Amygdala (tissue), 56 donors: ENCODE measurements at places on chromosomes 6 and 20.

GRCh38 chr6:42898891-42899361 lies 16.9 kb upstream of the PTCRA start:
- peak; percentile 42 for DNase-seq

DNA sequence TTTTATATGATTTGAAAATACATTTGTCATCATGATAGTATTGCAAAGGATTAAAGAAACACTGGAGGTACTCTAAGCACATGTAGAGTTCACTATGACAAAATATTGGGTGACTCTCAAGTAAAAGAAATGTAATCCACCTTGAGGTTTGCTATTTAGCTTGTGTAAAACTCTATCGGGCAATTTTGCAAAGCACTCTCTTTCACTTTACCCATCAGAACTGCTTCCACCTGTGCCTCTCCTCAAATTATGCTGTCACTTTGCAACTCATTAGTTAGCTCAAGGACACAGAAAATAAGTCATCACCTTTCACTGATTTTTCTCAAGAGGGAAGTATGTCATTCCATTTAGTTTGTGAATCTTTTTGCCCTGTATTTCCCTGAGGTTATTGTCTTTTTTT lies 14.0 kb downstream of the TRDN start:
- no peak for DNase-seq

DNA sequence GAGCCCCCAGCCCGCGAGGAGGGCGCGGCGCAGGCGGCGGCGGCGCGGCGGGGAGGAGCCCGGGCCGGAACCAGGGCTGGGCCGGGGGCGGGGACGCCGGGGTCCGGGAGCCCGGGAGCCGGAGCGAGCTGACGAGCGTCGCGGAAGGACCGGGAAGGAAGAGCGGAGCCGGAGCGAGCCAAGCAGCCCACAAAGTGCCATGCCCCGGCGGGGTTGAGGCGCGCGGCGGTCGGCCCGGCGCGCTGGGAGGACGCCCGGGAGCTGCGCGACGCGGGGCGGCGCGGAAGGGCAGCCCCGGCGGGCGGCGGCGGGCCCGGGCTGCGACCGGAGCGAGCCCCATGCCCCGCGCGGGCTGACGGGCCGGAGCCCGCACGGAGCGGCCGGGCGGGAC lies 289 bp downstream of the FOXP4 start:
- DNase-seq = no peak

DNA sequence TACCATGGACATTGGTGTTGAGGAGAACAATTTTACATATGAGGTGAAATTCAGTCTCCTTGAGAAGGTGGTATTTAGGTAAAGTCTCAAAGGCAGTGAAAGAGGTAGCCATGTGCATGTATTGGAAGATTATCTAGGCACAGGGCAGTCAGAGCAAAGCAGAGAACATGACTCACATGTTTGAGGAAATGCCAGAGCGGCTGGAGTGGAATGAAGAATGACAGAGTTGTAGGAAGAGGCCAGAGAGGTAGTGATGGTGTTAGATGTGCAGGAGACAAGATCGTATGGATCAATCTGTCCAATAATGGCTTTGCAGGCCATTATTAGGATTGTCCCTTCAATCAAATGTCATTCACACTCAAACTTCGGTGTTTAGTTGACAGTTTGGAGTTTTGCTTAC lies 449.4 kb upstream of the PTCHD4 start:
- DNase-seq = no peak

- DNase-seq = no peak
Observed at GRCh38 chr20:21303872-21304586, 898 bp downstream of the XRN2 start.

DNA sequence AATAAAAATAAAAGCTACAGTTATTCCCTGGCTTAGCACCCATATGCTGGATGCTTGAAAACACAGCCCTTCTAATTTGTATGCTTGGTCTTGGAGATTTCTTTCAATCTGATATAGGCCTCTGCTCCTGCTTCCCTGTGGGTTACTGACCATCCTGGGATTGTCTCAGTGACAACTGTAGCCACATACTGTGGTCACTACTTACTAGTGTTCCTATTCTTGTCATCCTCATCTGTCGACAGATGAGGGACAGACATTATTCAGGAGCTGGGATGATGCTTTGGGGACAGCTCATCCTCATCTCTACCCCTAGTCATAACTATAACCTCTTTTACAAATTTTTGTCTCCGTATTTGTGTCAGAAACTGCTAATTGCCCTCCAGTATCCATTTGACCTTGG lies 388.9 kb upstream of the MAP3K7 start:
- DNase-seq = no peak

GRCh38 chr20:32480371-32481241 lies 104.5 kb downstream of the NOL4L start:
- no peak for DNase-seq

GRCh38 chr6:154276810-154277628 lies 79.6 kb downstream of the IPCEF1 start:
- DNase-seq = no peak

DNA sequence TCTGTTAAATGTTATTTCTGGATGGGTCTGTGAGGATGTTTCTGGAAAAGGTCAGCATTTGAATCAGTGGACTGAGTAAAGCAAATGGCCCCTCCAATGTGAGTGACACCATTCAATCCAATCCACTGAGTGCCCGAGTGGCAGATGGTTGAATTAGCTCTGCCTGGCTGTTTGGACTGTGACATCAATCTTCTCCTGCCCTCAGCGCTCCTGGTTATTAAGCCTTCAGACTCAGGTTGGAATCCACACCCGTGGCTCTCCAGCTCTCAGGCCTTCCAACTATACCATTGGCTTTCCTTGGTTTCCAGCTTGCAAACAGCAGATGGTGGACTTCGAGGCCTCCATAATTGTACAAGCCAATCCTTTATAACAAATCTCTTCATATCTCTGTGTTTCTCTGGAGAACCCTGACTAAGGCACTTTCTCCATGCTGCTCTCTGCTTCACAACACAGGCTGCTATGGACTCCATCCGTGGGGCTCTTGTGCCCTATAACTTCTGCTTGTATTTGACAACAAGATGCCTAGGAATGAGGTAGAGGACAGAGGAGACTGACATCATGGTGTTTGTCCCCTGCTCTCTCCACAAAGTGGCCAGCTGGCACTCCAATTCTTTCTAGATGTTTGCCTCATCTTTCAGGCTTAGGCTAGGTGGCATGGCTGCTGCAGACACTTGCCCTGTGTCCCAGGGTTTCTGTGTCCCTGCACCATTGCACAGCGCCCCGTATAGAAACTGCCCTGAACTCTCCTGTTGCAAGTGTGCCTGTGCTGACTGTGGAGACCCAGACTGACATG lies 4.8 kb upstream of the CSTL1 start:
- DNase-seq = no peak

DNA sequence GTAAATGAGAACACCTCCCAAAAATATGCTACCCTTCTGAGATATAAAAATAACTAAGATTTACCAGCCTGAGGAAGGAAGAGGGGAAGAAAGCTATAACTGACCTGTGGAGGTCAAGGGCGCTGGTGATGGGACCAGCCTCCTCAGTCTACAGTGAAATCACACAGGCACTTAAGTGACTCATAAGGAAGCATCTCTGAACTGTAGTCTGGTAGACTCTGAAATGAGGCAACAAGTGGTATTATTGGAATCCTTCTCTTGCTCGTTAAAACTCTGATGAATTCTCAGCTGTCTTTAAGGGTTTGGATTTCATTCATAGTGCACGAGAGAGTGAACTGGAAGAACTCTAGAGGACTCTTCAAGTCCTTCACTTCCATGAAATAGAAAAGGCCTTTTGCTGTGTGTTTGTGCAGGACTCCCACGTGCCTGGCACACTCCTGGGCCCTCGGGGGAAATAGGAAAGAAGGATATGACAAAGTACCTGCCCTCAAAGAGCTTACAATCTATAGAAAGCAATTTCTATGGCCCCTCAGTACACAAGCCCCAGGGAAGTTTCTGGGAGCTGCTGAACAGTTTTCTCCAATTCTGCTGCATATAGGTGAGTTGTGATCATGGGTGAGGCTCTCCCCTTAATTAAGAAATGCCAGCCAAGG lies 231.8 kb upstream of the RREB1 start:
- no peak for DNase-seq

GRCh38 chr6:159602431-159603041 lies 90.5 kb downstream of the SOD2 start:
- DNase-seq = no peak

DNA sequence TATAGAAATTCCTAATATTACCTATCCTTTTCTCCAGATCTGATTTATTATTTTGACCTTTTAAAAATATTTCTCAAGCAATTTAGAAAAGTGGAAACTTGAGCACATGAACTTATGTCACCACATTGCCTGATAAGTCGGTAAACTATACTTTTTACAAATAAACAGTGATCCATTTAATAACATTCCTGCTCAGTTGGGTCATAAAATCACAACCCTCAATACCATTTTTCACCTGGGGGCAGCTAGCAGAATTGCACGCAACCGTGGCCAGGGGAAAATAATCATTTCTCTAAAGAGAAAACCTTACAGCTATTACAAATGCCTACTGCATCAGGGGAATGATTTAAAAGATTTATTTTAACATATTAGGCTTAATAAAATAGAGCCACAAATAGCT lies 614.5 kb downstream of the PHF3 start:
- no peak for DNase-seq

- DNase-seq = no peak
Observed at GRCh38 chr20:2244993-2245392, 50.8 kb upstream of the TGM3 start.

DNA sequence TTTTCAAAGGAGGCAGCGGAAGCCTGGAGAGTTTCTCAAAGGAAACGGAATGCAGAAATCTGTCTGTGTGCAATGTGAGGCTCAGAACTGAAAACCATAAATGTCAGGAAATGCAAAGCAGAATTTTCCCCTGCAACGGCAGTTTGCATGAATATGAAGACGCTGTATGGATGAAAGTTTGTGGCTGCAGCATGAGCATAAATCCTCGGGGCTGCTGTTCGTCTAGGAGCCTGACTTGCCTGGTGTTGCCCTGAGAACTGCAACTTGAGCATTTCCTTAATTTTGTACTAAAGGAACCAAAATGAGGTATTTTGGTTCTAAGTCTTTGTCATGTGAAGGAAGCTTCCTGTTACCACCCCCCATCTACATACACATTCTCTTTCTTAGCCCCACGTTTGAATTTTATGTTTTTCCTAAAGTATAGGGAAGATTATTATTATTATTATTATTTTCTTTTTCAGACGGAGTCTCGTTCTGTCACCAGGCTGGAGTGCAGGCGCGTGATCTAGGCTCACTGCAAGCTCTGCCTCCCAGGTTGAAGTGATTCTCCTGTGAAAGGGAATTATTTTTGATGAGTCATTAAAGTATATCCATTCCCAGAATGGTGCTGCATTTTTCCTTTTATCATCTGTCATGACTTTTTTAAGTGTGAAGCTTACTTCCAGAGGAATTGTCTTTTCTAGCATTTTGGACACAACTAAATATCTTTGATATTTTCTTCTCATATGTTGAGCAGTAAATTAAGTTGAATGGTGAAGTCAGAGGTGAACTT lies 33.1 kb downstream of the MTHFD1L start:
- DNase-seq = no peak

- no peak for DNase-seq
Observed at GRCh38 chr20:378961-379336, 1.6 kb upstream of the TRIB3 start.

DNA sequence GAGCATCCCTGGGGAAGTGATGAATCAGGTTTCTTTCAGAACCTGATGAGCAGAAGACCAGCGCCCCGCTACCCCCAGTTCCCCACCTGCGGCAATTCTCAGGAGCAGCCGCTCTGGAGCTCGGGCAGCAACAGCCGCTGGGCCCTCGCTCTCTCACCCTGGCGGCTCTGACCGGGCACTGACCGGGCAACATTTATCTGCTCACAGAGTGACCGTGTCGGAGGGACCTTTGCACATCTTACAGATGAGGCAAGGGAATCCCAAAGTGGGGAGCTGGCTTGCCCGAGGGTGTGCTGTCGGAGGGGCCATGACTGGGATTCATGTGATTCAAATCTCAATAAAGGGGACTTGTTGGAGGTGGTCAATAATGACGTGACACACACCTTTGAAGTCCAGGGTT lies 26.2 kb upstream of the KCNK16 start:
- no peak for DNase-seq
